Natural killer cell treated with Interleukin-12 subunit alpha and Interleukin-12 subunit beta and Interleukin-15 and Interleukin-18, amount 100 ng/mL, for 72 hours (primary cell): ENCODE measurements at places on chromosomes 2 and 18. TPM values are rescaled to one million over a fixed set of nuclear protein-coding genes. Genes with fewer than 3 reads are reported as not detected.

MSTN gene
- not detected for total RNA-seq

ACADL gene
- not detected for total RNA-seq

- DNase-seq = no peak
These were observed 193.5 kb downstream of the SS18 start for GRCh38 chr18:25896956-25897355.

DNA sequence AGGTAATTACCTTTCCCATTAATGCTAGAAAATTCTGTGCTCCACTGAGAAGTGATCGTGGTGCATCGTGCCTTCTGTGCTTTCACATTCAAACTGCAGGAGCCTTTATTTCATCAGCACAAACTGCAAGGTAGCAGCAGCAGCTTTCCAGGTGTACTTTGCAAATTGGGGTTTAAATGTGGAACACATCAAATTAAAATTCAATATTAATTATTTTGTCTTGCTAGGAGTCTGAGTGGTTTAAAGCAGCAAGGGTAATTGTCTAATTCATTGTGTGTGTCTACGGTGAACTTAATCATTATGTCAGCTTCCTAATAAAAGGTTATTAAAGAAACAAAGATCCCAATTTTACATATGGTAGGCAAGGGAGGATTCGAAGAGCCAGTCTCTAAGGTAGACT lies 180.8 kb upstream of the ATP5MC3 start:
- no peak for DNase-seq

- no peak for DNase-seq
These were observed 215.2 kb upstream of the LRRTM1 start for GRCh38 chr2:80519699-80520291.

GRCh38 chr2:170924969-170925368 lies 4.1 kb upstream of the GORASP2 start:
- DNase-seq = no peak

DNA sequence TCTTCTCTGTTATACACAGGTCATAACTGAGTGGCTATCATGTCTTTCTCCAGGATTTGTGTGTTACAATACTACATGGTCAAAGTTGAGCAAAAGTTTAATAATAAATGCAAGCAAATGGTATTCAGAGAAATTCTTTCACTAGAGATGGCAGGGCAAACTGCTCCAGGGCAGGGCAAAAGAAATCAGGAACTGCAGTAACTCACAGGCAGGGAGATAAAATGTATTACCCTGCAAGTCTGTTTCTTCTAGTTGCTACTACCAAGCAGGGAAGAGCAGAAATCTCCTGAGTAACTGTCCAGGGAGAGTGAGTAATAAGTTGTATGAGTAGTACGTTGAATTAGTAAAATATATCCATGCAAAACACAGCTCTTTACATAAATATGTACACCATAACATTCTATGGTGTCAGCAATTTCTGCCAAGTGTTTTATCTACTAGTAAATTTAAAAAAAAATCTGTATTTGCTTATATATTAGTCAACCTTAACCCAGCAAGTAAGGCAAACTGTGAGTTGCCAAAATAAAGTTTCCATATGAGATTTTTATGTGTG lies 404.1 kb downstream of the ZEB2 start:
- DNase-seq = no peak

DNA sequence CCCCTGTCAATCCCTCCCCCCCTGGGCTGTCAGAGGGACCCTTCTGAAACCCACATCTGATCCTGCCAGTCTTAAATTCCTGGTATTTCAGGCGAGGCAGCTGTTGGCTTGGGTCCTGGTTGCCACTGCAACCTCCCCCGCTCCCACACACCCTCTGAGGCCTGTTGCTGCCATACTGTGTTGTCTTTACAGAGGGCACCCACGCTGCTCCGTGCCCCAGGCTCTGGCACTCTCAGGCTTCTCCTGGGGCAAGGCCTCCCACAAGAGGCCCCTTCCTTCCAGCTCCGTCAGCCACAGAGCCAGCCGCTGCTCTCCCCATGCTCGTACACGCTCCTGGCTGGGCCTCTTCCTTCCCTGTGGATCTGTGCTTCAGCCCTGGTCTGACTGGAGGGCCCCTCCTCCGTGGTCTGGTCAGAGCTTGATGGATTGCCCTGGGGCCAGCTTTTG lies 8.6 kb downstream of the CABLES1 start:
- no peak for DNase-seq

DNA sequence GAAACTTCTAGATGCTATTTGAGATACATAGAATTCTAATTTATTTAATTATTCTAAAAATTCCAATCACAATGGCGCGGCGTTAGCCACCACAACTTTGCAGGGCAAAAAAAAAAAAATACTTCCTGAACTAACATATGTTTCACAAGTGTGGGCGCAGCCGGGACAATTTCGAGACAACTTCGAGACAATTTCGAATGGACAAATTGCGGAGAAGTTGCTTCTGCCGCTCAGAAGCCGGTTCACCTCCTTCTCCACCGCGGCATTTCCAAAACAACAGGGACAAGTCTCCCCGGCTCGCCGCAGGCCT lies 842 bp downstream of the PAX3 start:
- DNase-seq = no peak

LYG1 gene
- total RNA-seq = 3.0 TPM

- no peak for DNase-seq
These were observed 52.4 kb upstream of the STAT1 start for GRCh38 chr2:191066197-191066918.

DNA sequence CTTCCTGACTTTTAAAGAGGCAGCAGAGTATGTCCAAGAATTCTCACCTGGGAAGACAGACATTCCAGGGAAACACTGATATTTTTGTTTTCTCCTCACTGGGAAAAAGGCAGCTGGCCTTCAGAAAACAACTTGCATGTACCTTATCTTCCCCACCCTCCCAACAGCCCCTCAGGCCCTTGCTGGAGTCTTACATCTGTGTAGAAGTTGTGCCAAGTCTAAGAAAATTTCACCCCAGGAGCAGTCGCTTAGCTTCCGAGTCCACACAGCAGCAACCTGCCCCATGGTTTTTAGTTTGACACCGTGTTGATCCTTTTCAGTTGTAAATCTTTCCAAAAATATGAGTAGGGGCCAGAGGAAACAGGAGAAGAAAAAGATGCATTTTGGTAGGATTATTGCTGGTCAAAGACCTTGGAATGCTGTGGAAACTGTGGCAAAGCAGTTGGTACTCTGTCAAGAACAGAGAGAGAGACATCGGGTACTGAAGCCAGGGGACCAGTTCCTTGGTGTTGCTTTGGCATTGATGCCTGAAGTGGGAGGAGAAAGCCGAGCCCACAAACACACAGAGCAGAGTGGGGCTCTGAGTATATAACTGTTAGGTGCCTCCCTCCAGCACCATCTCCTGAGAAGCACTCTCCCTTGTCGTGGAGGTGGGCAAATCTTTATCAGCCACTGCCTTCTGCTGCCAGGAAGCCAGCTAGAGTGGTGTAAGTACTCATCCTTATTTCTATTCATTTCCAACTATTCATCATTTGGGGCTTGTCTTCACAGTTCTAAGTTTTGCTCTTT lies at the start of gene SLC14A1:
SLC14A1 (plus strand) TSS at position 615 of the 789 bp plus-strand sequence. CDS start 6,140 bp downstream, outside the sequence.
- DNase-seq = no peak

DNA sequence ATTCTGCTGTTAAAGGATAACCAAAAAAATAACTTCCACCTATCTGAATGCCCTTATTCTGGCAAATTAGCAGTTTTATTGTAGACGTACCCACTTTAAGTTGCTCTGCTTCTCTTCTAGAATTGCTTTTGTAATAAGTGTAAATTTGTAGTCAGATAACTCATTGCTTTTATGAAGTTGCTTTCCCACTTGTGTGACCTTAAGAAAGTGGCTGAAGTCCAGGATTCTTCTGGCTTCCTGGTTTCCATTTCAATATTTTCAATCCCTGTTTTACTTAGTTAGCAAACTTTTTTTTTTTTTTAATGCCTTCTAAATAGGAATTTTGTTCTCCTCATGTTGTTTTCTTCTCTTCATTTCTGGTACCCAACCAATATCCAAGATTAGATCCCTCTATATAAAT lies 59.8 kb downstream of the GLS start:
- no peak for DNase-seq

DNA sequence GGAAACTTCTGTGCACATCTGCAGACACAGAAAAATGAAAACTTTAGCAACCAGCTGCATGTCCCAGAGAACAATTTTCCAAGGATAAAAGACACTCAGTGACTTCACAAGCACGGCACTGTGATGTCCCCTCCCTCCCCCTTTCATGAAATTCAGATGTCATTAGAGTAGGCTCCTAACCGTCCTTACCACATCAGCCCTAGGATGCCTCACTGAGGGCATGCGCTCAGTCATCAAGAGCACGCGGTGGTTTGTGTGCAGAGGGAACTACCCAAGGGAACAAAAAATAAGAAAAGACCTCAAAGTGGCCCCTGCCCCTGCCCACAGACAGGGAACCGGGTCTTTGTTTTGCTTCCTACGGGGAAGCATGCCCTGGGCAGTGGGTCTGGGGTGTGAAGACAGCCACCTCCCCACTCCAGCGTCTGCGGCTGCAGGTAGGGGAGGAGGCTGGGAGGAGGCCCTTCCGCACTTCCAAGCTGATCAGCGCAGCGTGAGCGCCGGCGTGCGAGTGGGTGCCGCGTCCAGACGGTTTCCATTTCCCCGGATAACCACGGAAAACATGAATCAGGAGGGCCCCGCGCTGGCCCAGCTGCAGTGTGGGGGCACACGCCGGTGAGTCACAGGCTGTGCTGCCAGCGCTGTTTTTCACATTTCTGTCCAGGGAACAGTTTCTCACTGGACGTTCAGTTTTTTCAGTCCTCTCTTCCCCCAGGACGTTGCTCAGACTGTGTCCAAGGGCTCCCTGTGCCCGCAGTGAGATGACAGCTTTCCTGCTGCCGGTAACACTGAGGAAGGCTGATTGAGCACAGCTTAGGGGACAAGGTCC lies 70.6 kb downstream of the COPS8 start:
- no peak for DNase-seq

GRCh38 chr2:40123326-40123725 lies 328.6 kb downstream of the SLC8A1 start:
- DNase-seq = no peak

REG1B gene
- not detected for total RNA-seq

DCDC2C gene
- not detected for total RNA-seq

DNA sequence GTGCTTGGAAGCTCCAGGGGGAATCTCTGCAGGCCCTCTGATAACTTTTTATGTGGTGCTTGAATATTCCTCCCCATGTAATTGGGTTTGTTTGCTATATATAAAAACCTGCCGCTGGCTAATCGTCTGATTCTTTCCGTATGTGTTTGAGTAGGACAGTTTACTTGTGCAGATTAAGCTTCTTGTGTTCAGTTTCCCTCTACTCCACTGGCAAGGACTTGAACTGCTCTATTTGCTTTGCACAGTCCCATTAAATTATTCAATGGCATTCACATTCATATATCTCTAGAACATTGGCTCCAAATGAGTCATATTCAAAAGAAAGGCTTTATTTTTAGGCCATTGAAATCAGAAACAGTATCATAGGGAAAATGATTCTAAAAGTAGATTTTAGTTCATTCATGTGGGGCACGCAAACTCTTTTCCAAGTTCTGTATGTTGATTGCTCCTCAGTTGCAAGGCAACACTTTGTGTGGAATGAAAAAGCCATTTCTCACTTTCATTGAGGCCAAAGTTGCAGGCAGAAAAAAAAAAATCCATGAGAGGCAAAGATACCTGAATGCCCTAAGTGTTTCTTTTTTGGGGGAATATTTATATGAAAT lies 1682.3 kb upstream of the PIK3C3 start:
- no peak for DNase-seq

- DNase-seq = no peak
These were observed 78.8 kb downstream of the VIT start for GRCh38 chr2:36775261-36775660.

GRCh38 chr2:181774685-181775084 lies 94.4 kb upstream of the NEUROD1 start:
- no peak for DNase-seq

DNA sequence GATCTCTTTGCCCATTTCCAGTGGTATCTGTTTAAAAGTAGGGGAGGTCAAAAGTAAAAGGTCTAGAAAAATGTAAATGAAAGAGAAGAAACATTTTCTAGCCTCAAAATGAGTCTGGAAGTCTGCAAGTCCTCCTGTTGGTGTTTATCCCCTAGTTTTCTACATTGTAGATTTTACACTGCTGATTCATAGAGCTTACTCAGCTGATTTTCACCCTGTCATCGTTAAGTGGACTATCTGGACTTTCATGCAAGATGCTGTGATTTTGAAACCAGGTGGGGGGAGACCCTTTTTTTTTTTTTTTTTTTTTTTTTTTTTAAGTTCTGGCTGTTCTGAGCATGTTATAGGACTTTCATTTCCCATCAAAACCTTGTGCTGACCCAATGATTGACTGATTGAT lies 10.3 kb downstream of the HOXD3 start:
- no peak for DNase-seq

FOSL2 gene
- 44.5 TPM for total RNA-seq

CCDC138 gene
- 7.7 TPM for total RNA-seq

DNA sequence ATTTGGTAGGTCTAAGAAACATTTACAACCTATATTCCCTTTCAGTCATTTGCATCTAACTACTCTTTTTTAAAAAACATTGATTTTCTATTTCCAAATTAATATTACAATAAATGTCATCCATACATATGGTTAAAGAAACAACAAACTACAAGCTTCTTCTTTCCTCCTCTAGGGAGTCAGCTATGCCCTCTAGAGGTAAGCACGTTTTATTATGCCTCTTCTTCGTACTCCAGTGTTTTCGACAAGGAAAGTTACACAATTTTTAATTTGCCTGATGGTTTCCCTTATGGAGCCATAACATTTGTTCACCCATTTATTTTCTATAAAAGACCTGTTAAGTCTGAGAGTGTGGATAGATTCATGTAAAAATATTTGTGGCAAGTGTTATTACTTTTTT lies 183.4 kb upstream of the CDH7 start:
- no peak for DNase-seq

DNA sequence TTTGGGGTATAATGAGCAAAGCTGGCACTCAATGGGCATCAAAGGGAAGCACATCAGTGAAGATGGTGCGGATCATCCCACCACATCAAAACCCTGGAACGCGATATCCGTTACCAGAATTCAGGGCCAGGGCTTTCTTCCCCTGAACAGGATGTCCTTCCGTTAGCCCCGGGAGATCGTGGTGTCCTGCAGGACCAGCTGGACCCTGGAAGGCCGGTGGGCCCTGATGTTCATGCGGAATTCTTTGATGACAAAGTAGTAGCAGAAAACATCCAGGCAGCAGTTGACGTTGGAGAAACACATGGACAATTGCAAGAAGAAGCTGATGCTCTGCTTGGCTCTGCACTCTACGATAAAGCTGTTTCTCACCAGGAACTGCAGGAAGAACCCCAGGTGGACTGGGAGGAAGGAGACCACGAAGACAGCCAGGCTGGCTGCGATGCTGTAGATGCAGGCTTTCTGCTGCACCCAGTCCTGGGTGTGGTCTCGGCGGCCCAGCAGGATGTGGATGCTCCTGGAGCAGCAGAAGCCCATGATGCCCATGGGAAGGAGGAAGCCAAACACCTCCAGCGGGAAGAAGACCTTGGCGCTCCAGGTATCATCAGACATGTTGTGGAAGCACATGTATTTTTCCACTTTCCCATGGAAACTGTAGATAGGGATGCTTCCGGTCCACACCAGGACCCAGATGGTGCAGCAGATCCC lies 15.0 kb downstream of the GPR55 start:
- no peak for DNase-seq
